Activated CD4-positive, alpha-beta T cell treated with anti-CD3 and anti-CD28 coated beads, Interleukin-2, Interleukin-4, amounts not matched to agents 100 ng/mL and 50 ng/mL, durations not matched to agents 16 hours and 8 hours (primary cell): ENCODE measurements at places on chromosomes 3 and 15.

DNA sequence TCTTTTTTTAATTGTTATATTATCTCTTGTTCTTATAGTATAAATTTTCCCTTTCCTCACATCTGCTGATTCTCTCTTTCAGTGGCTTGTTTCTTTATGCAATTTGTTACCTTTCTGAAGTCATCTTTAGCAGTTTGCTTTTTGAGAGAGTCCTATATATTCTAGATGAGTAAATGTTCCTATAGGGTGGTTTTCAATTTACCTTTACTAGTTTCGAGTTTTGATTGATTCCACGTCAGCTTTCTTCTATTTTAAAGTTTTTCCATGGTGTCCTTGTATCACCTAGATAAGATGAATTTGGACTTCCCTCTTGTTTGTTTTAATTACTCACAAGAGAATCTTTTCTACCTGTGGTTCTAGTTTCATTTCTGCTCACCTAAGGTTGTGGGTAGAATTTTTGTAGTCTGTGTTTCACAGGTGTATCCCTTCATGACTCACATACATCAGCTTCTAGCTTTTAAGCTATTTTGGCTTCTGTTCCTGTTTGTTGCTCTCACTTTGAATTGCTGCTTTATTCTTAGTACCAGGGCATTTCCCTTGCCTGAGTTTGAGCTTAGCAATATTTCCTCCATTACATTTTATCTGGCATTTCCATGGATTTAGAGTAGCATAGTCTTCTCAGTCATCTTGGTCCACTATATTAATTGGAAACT, 6.4 kb downstream of the TEX9 start:
- DNase-seq: no peak

DNA sequence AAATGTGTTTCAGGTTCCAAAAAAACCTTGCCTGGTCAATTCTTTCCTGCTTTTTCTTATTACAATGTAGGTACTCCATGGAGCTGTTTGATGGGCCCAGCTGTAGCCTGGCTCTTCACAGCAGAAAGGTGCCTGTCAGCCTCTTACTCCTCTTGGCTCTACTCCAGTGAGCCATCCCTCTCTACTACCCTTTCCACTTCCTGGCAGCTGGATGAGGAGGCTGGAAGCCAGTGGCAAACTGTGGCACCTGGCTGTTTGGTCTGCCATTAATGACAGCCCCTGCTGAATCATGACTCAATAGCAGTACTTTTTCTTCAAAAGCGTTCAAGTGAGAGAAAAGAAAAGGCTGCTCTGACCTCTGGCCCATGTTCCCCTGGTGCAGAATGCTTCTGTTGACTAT, 618.1 kb downstream of the PYDC2 start:
- DNase-seq: no peak

DNA sequence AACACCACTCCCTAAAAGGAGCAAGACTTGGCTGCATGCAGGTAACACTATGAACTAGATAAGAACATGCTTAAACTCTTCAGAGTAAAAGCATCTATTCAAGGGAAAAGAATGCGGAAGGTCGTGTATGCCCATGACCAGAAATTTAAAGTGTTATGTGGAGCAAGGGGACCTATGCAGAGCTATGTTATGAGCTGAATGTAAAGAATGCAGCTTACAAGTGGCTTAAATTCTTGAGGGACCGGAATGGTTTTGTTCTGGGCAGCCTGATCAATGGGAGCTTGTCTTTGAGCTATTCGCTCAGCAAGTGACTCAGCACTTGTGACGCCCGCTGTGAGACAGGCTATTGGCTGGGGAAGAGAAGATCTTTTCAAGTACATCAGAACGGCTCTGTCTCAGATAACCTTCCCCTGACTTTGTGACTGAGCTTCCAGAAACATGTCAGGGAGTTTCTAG, 367.5 kb upstream of the THBS1 start:
- no peak for DNase-seq

GRCh38 chr15:94670438-94671034, 439.2 kb downstream of the MCTP2 start:
- DNase-seq: peak; percentile 19

- no peak for DNase-seq
These were observed 17.1 kb downstream of the TPM1 start for GRCh38 chr15:63059573-63060216.

DNA sequence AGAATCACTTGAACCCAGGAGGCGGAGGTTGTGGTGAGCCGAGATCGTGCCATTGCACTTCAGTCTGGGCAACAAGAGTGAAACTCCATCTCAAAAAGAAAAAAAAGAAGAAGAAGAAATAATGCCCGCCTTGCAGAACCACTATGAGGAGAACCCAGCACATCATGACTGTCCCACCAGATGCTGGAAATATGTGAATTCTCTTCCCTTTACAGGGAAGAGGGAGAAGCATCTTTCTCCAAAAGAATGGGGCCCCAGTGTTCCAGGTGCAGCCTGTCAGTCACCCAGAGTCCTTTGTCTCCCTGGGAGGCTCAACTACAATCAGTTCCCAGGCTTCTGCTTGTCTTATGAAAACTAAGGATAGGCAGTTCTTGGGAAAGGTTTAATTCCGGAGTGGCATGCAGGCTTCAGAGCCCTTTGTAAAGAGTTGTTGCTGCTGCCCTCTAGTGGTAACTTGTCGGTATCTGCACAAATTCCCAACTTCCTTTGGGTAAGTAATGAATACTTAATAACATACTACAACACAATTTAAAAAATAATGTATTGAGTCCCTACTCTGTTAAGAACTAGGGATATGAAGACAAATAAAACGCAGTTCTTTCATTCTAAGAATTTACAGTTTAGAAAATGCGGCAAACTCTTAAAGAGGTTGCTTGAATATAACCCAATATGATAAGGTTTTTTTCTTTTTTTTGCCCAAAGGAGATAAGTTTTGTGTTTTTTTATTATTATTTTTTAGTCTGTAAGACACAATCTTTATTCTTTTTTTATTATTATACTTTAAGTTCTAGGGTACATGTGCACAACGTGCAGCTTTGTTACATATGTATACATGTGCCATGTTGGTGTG, 18.6 kb upstream of the TICRR start:
- peak; percentile 52 for DNase-seq

GRCh38 chr3:47261301-47261700, 21.3 kb downstream of the KIF9 start:
- DNase-seq: no peak

- DNase-seq: no peak
These were observed 75.9 kb downstream of the VGLL4 start for GRCh38 chr3:11567516-11568467.

GRCh38 chr3:61832375-61833229, 271.2 kb downstream of the PTPRG start:
- DNase-seq: no peak

DNA sequence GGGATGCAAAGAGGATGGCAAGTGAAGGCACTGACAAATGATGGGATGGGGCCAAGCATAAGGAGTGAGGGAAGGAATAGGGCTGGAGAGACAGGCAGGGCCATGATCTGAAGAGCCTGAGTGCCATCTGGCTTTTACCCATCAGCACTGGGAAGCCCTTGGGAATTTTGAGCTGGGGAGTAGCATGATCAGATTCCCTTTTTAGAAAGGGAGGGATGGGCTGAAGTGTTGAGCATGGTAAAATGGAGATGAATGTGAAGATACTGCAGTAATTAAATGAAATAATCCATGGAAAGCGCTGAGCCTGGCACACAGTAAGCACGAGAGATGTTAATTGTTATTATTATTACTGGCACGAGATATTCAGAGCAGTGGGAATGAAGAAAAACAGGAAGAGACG, 9.9 kb downstream of the RBP1 start:
- no peak for DNase-seq

GRCh38 chr3:143825513-143825912, 22.8 kb downstream of the SLC9A9 start:
- DNase-seq: peak; percentile 72

GRCh38 chr3:193928354-193929209, 207.4 kb upstream of the HES1 start:
- peak; percentile 12 for DNase-seq

GRCh38 chr3:143888166-143888565, 39.9 kb upstream of the SLC9A9 start:
- DNase-seq: no peak

GRCh38 chr3:189272500-189273119, 100.8 kb downstream of the TPRG1 start:
- peak; percentile 37 for DNase-seq

DNA sequence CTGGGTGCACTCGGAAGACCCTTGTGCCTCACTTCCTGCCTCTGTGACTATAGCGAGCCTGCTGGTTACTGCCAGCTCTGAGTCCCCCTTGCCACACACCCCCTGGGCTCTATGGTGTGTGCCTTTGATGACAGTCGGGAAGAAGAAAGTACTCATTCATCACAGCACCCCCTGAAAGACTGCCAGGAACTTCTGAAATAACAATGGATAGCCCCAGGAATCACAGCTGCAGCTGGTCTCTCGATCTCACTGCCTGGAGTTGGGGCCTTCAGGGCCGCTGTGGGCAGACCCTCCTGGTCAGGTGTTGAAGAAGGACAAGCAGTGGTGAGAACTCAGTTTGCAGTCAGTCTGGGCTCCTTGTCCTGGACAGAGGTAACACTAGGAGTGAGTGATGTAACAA, 9.8 kb upstream of the RPP14 start:
- DNase-seq: no peak

GRCh38 chr15:99721896-99722295, 11.3 kb downstream of the LYSMD4 start:
- DNase-seq: no peak

GRCh38 chr3:146485297-146485696, 15.9 kb upstream of the PLSCR2 start:
- no peak for DNase-seq

GRCh38 chr3:154898916-154899315, 181.2 kb upstream of the MME start:
- DNase-seq: no peak

GRCh38 chr3:16842272-16843270, 42.2 kb upstream of the PLCL2 start:
- peak; percentile 84 for DNase-seq

- no peak for DNase-seq
These were observed 66.2 kb downstream of the SCN11A start for GRCh38 chr3:38985581-38985980.

- no peak for DNase-seq
These were observed 96.6 kb downstream of the DNAJB8 start for GRCh38 chr3:128369881-128370642.

- peak; percentile 9 for DNase-seq
These were observed 847 bp downstream of the WHAMM start for GRCh38 chr15:82810061-82810889.

DNA sequence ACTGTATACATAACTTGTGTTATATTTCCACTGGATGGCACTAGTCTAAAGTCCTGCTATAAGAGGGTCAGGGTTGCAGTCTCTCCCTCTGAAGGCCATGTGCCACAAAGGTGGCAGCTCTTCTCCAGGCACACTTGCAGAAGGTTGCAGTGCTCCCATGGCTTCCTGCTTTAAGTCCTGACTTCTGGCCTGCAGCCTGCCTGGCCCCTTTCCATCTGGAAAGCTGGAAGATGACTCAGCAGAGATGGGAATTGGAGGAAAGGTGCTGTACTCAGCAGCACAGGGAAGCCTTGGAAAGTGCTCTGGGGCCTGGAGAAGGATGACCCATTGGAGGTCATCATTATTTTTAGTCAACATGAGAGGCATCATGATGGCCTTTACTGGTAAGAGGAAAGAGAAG, 40.9 kb upstream of the MRPL3 start:
- no peak for DNase-seq

GRCh38 chr3:37326801-37327200, 152.4 kb upstream of the LRRFIP2 start:
- DNase-seq: no peak

- DNase-seq: no peak
These were observed 130.1 kb downstream of the MAGI1 start for GRCh38 chr3:65908588-65908987.

DNA sequence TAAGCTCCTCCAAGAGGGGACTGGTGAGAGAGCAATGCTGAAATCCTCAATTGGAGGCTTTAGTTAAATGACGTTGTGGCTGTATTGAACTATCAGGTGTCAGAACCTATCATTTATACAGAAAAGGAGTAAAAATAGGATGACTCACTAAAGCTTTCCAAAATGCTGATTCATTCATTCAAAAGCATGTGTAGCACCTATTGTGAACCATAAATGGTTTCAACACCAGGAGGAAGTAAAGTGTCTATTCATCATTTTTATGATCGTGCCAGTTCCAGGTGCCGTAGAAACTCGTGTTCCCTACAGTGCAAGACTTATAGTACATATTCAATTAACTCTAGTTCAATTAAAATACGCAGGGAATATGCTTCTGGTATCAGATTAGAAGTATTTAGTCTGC, 66.5 kb upstream of the ARRDC4 start:
- no peak for DNase-seq

GRCh38 chr15:70208332-70208731, 110.6 kb upstream of the TLE3 start:
- DNase-seq: no peak
